Activated CD8-positive, alpha-beta memory T cell treated with anti-CD3 and anti-CD28 coated beads, Interleukin-2, amount 10 ng/mL, durations not matched to agents 7 days and 5 days (primary cell): ENCODE measurements at places on chromosomes 6 and 20. TPM values are rescaled to one million over a fixed set of nuclear protein-coding genes. Genes with fewer than 3 reads are reported as not detected.

The LY6G6C gene
- not detected for total RNA-seq

The ABT1 gene
- total RNA-seq = 30.0 TPM

The TINAG gene
- not detected for total RNA-seq

The SEMG1 gene
- total RNA-seq = not detected

The CCDC167 gene
- 83.4 TPM for total RNA-seq

The TPD52L1 gene
- not detected for total RNA-seq

The PTCHD4 gene
- not detected for total RNA-seq

DNA sequence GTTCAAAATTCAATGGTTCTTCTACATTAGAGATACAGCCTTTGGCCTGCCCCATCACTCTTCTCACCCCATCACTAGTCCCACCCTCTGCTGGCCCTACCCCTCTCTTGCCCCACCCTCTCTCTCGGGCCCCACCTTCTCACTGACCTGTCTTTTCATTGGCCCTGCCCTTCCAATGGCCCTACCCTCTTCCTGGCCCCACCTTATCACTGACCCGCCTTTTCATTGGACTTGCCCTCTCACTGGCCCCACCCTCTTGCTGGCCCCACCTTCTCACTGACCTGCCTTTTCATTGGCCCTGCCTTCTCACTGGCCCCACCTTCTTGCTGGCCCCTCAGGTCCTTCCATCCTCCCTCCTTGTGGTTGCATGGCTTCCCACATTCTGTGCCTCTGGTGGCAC, 107.2 kb upstream of the PLEKHG1 start:
- no peak for DNase-seq
- no peak overlapping the region for H3K4me3 ChIP-seq
- H3K36me3 ChIP-seq = peaks cover 5% of the 10 kb centered on the region

GRCh38 chr6:108363113-108363512, 68.3 kb downstream of the AFG1L start:
- H3K4me1 ChIP-seq = peaks cover 5% of the 10 kb centered on the region
- peaks cover 2% of the 10 kb centered on the region for H3K36me3 ChIP-seq
- no peak overlapping the region for H3K4me3 ChIP-seq
- no peaks in the 10 kb centered on the region for H3K27me3 ChIP-seq
- no peak for DNase-seq
- H3K27ac ChIP-seq = no peak overlapping the region

GRCh38 chr20:47969426-47969825, 184.1 kb upstream of the SULF2 start:
- H3K4me1 ChIP-seq = no peaks in the 10 kb centered on the region
- no peaks in the 10 kb centered on the region for H3K27me3 ChIP-seq
- no peak for DNase-seq
- no peak overlapping the region for H3K27ac ChIP-seq
- no peak overlapping the region for H3K4me3 ChIP-seq

- peaks cover 17% of the 10 kb centered on the region for H3K4me1 ChIP-seq
- DNase-seq = no peak
- no peak overlapping the region for H3K27ac ChIP-seq
- H3K36me3 ChIP-seq = no peaks in the 10 kb centered on the region
These were observed 339.4 kb downstream of the CDKAL1 start for GRCh38 chr6:20873425-20874190.

GRCh38 chr20:58102261-58102660, 126.2 kb downstream of the ANKRD60 start:
- no peaks in the 10 kb centered on the region for H3K36me3 ChIP-seq
- H3K4me3 ChIP-seq = no peak overlapping the region
- no peak overlapping the region for H3K27ac ChIP-seq

GRCh38 chr20:37781626-37782025, 87.8 kb downstream of the CTNNBL1 start:
- no peaks in the 10 kb centered on the region for H3K27me3 ChIP-seq
- H3K27ac ChIP-seq = no peak overlapping the region
- H3K4me3 ChIP-seq = no peak overlapping the region
- peaks cover 47% of the 10 kb centered on the region for H3K36me3 ChIP-seq

DNA sequence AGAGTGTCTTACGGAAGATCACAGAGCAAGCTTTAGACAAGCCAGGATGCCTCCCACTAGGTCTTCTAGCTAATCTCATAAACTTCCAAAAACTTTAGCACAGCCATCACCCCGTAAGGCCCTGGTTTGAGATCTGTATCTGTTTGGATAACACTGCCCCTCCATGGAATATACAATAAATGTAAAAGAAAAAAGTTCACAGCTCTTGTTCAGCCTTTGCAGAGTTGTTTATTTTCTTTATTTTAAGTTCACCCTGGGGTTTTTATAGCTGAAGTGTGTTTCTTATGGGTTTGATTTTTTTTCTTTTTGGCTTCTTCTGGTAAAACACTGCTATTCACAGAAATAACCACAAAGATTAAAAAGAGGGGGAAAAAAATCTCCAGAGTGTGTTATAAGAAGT, 125.6 kb downstream of the EYA2 start:
- H3K4me3 ChIP-seq = no peak overlapping the region
- no peaks in the 10 kb centered on the region for H3K4me1 ChIP-seq
- no peak overlapping the region for H3K27ac ChIP-seq
- H3K36me3 ChIP-seq = no peaks in the 10 kb centered on the region
- DNase-seq = no peak
